ENCODE measurements at places on chromosomes 6 and 20.
A peak's percentile ranks its signal among the peaks of the same experiment; 100 is the strongest.

GRCh38 chr20:709423-709822 is 33.8 kb upstream of the SCRT2 start:
- DNase-seq = no peak

DNA sequence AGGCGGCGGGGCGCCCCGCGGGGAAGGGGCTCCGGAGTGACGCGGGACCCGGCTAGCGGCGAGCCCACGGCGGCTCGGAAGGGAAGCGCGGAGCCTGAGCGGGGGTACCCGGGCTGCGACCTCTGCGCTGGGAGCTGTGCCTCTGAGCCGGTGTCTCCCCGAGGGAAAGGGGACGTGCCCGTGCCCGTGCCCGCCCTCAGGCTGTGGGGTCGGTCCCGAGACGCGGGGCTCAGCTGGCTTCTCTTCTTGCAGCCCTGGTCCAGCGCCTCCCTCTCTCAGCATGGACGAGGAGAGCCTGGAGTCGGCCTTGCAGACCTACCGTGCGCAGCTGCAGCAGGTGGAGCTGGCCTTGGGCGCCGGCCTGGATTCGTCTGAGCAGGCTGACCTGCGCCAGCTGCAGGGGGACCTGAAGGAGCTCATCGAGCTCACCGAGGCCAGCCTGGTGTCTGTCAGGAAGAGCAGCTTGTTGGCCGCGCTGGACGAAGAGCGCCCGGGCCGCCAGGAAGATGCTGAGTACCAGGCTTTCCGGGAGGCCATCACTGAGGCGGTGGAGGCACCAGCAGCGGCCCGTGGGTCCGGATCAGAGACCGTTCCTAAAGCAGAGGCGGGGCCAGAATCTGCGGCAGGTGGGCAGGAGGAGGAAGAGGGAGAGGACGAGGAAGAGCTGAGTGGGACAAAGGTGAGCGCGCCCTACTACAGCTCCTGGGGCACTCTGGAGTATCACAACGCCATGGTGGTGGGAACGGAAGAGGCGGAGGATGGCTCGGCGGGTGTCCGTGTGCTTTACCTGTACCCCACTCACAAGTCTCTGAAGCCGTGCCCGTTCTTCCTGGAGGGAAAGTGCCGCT is 686 bp downstream of the ZGPAT start:
- DNase-seq = no peak

DNA sequence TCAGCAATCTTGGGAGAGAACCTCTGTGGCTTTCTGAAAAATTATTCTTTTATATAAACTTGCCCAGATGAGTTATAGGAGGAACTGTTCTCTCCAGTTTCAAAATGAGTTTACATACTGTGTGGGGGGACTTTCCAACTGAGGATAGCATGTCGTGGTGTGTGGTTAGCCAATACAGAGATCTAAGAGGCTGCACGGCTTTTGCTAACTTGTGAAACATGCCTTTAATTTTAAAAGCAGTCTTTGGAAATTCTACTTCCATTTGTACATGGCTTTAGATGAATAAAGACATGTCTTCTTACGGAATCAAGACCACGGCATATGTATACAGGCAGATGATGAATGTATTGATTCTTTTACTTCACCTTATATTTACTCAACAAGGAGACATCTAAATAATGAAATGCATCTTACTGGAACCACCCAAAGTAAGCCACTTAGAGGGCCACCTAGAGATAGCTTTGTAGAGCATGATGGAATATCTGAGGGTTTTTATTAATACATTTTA is 39.8 kb downstream of the HIVEP1 start:
- DNase-seq = no peak

GRCh38 chr20:13305284-13305683 is 84.2 kb downstream of the ISM1 start:
- DNase-seq = no peak

- DNase-seq = no peak
These were observed 1.7 kb upstream of the NKX2-2 start for GRCh38 chr20:21515300-21516179.

GRCh38 chr6:16758163-16758975 is 2.9 kb downstream of the ATXN1 start:
- no peak for DNase-seq

GRCh38 chr6:89270951-89271721 is 44.0 kb downstream of the GABRR2 start:
- DNase-seq = no peak

DNA sequence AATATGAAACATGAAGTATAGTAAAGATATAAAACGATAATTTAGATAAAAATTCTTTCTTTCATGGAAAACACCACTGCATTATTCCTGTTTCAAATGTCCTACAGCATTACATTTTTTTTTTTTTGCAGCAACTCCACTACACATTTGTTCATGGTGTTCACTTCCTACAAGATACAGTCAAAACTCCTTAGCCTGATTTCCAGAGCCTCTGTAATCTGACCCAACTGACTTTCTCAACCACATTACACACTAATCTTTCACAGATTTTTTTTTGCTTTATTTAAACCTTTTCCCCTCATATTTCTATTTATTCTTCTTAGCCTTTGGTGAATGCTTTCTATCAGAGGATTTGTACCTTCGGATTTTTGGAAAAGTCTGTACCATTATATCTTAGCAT is 176.5 kb upstream of the PDE7B start:
- DNase-seq = no peak

DNA sequence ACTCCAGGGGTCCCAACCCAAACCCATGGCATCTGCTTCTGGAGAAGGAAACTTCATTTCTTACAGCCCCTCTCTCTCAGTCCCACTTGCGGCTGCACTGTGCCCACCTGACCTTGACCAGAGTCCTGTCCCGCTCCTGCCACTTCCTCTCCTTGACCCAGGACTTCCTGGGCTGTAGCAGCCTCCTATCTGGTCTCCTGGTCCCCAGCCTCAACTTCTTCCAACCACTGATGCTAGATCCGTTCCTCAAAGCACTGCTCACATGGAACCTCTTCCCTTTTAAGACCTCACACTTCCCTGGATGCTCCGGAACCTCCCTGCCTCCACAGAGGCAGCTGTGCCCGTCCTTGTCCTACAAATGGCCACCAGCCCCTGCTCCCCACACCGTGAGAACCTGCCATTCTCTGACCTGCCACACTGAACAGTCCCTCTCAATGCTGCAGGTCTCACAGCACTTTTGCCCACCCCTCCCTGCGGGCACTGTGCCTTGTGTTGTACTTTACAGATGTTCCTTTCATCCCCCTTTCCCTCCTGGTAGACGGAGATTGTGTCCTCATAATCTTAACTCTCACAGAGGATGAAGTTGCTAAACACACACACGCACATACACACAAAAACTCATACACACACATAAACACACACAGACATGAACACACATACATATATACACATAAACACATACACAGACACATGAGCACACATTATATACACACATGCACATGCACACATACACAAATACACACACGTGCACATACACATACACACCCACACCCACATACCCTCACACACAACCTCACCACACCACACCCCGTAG is 59.6 kb upstream of the NXT1 start:
- DNase-seq = no peak

DNA sequence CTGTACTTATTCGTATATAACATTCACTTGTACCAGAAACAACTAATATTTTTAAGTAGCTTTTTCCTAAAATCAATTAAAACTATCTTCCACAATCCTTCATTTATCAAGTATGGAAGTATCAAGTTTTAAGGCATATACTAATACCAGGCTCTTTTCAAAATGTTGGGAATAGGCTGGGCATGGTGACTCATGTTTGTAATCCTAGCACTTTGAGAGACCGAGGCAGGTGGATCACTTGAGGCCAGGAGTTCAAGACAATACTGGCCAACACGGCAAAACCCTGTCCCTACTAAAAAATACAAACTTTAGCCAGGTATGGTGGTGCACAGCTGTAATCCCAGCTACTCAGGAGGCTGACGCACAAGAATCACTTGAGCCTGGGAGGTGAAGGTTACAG is 25.7 kb upstream of the PLN start:
- DNase-seq = no peak

- DNase-seq = no peak
These were observed 110.6 kb upstream of the NHSL1 start for GRCh38 chr6:138609801-138610430.

- DNase-seq = no peak
These were observed 48.5 kb downstream of the AIG1 start for GRCh38 chr6:143109196-143109595.

DNA sequence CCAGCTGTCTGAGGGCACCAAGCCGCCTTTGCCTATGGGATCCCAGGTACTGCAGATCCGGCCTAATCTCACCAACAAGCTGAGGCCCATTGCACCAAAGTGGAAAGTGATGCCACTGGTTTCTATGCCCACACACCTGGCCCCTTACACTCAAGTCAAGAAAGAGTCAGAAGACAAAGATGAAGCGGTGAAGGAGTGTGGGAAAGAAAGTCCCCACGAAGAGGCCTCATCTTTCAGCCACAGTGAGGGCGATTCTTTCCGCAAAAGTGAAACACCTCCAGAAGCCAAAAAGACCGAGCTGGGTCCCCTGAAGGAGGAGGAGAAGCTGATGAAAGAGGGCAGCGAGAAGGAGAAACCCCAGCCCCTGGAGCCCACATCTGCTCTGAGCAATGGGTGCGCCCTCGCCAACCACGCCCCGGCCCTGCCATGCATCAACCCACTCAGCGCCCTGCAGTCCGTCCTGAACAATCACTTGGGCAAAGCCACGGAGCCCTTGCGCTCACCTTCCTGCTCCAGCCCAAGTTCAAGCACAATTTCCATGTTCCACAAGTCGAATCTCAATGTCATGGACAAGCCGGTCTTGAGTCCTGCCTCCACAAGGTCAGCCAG is 283.0 kb downstream of the TSHZ2 start:
- DNase-seq = no peak

- no peak for DNase-seq
These were observed 99.6 kb downstream of the COL21A1 start for GRCh38 chr6:56147766-56148165.

DNA sequence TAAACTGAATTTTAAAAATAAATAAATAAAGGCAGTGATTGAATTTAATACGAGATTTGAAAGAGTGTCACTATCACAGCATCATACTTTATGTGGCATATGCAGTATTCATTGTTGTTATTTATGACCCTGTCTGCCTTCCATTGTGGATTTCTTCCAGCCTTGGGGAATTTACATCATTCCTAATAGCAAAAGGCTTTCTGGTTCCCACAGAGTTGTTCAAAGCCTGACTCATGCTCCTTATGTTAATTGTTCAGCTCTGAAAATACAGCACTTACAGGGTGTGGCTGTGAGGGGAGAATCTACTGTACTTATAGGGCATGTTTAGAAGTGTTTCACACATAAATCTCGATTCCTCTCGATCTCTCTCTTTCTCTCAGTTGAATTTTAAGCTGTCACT is 54.4 kb downstream of the JAG1 start:
- peak; percentile 65 for DNase-seq

- DNase-seq = no peak
These were observed 29.0 kb downstream of the RTN4IP1 start for GRCh38 chr6:106600329-106600728.

DNA sequence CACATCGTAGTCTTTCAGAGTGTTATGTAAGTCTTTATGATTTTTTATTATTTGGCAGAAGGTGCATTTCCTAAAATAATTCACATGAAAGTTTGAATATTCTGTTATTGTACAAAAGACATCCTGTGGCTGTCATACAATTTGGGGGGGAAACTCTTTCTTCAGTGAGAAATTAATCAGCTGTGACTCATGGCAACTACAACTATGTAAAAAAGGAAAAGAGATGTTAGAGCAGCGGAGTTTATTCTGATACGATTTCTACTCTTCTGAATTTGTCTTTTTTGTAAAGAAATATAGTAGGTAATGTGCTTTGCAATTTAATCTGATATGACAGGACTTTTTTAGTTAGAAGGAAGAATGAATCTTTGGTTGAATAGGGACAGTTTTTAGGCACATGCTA is 14.2 kb downstream of the COL19A1 start:
- DNase-seq = no peak

DNA sequence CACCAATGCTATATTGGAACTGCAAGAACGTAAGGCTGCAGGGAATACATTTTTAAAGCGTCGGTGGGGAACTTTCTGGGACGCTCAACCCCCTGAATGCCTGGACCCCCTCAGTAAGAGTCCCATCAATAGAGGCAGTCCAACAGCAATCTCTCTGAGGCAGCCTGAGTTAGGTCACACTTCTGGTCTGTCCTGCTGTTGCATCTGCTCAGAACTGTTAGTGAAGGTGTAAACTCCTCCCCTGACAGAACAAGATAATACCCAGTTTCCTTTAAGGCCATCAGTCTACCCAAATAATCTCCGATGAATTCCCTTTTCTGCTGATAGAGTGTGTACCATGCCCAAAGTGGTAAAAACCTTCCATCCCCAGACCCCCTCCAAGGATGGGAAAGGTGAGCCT is 1.1 kb upstream of the RNGTT start:
- DNase-seq = no peak

- no peak for DNase-seq
These were observed 587.5 kb downstream of the CBLN4 start for GRCh38 chr20:55417836-55418235.

- no peak for DNase-seq
These were observed 44.4 kb downstream of the CDS2 start for GRCh38 chr20:5171064-5171789.

DNA sequence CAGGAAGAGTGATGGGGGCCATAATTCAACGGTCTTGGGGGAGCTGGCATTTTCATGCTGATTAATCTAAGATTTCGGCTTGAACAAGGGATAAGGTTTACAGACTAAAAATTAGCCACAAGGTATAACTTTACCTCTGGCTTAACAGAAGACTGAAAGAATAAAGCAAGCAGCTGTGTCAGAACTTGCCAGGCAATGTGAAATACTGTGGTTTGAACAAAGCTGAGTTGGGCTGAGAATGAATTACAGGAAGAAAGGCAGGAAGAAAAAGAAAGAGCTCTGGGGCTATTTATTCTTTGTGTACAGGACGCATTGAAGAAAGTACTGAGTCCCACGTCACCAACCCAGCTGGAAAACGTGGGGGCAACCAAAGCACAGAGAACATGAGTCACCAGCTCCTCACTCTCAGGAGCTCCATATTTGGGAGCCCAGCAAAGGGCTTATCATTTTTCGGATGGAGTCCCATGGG is 121.5 kb upstream of the NEDD9 start:
- DNase-seq = no peak

GRCh38 chr6:143205131-143205535 is 144.4 kb downstream of the AIG1 start:
- DNase-seq = no peak

- DNase-seq = peak; percentile 96
These were observed 219.3 kb downstream of the ARHGAP18 start for GRCh38 chr6:129490521-129491255.

- DNase-seq = no peak
These were observed 56.3 kb upstream of the ENTPD6 start for GRCh38 chr20:25139029-25139705.

DNA sequence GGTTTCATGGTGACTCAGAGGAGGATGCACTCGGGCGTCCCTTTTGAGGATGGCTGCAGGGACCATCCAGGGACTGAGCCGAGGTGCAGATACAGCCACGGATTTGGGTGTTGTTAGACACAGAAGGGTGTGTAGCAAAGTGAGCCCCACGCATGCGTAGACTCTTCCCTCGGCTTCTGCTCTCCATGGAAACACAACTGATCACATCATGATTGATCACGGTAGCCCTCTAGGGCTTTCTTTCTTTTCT is 606 bp upstream of the ULBP1 start:
- no peak for DNase-seq
